ENCODE measurements at places on chromosomes 5 and 9.

GRCh38 chr9:111516061-111516465 lies 8.9 kb upstream of the ZNF483 start:
- DNase-seq, result no peak

GRCh38 chr5:61084658-61085057 lies 77.6 kb downstream of the SMIM15 start:
- DNase-seq, result no peak

- no peak for DNase-seq
These were observed 12.8 kb downstream of the AKNA start for GRCh38 chr9:114374936-114375335.

- DNase-seq, result no peak
These were observed 761 bp downstream of the CCT5 start for GRCh38 chr5:10250806-10251276.

- DNase-seq, result no peak
These were observed 2.6 kb downstream of the AMACR start for GRCh38 chr5:34005211-34005610.

DNA sequence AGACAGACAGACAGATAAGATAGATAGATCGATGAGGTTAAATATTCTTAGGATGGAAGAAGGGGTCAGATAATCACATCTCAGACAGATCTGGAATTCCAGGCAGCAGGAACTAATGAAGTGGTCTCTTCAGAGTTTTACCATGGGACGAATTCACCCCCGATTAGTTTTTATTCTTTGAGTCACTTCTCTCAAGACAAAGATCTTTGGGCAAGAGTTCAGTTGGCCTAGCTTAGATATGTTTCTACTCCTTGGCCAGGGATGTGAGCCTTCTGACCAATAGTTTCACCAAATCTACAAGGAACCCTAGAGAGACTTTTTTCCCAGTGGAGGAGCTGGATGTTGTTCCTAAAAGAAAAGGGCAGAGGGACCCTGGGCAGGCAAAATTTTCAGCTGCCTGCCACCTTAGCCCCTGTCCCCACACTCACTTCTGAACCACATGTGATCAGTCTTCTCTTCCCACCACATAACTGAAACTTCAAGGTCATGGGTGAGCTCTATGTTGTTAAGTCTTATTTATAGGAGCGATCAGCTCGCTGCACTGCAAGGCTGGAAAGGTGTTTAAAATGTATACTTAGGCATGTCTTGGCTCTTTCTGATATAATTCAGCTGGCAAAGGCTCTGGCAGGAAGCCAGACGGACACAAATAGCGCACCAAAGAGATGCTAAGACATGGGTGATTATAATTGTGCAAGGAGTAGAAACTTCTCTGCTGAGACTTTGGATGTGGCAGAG lies 132.9 kb downstream of the PALM2AKAP2 start:
- no peak for DNase-seq

DNA sequence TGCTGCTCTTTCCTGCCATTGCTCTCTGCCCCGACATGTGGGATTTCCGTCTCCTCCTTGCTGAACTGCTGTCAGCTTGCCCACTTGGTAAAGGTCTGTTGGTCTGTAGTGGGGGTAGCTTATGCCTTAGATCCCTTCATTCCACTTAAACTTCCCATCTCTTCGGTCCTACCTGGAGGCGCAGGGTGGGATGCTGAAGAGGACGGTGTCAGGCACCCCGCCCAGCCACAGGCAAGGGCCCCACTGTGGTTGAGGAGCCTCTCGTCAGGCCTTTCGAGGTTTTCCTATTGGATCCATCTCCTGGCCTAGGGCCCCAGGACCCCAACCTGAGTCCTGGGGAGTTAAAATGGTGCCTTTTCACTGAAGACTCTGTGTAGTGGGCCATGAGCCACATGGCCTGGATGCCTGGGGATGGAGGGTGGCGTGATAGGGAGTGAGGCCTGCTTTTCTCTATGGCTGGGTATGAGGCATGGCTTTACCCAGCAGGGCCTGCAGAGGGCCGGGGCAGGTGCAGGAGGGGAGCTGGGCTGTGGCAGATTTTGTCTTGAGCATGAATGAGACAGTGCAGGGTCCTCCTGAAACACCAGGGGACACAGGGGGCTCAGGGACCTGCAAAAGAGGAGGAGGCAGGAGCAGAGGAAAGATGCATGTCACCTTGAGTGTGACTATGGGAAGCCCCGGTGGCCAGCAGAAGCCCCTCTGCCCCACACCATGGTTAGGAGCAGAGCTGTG lies 25.8 kb upstream of the RNF130 start:
- no peak for DNase-seq

GRCh38 chr5:124576848-124577409 lies 169.5 kb downstream of the ZNF608 start:
- DNase-seq, result no peak

DNA sequence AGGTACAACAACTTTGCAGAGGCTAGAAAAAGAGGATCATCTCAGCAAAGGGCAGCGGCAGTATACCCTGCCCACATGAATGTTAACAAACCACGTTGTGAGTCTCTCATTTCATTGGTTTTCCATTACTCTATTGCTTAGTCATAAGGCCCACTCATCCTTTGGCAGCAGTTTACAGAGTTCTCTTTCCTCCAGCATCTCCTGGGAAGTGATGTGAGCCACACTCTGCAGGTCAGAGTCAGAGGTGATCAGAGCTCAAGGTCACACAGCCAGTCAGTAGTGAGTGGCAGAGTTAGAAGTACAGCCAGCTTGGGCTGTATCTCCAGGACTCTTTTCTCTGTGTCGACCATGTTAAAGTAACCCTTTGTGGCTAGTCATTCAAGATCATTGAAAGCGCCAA lies 599.6 kb upstream of the GRAMD2B start:
- no peak for DNase-seq

DNA sequence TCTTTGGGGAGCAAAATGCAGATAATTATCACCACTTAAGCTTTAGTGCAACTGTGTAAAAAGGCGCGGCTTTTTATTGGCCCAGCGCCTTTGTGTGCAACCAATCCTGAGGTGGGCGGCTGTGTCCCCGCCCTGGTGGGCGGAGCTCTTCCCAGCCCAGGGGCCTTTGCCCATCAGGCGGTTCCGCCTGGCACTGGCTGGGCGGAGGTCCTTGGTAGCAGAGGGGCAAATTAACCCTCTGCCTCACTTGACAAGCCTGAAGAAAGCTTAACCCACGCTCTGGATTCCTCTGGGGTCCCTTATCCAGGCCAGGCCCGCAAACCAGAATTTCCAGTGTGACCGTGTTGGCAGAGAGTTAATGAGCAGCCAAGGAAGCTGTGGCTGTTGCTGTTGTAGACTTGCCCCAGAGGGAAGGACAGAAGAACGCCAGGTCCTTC lies 12.8 kb upstream of the NIPAL4 start:
- DNase-seq, result no peak

GRCh38 chr9:110748251-110748893 lies 79.8 kb downstream of the MUSK start:
- no peak for DNase-seq

- DNase-seq, result no peak
These were observed 235.1 kb downstream of the SPOCK1 start for GRCh38 chr5:137264041-137264440.

Measured in NCI-H2081 treated with DMSO at 0.1 percent for 48 hours (cell line).